Posterior cingulate gyrus (tissue), 11 donors: ENCODE measurements at places on chromosomes 5 and 9.

- DNase-seq = no peak
Measured at GRCh38 chr9:14538526-14538925, 154.7 kb downstream of the ZDHHC21 start.

GRCh38 chr5:120092649-120093048 lies 371.5 kb upstream of the PRR16 start:
- DNase-seq = no peak

GRCh38 chr5:171661143-171661542 lies 124.5 kb upstream of the SMIM23 start:
- no peak for DNase-seq

- DNase-seq = no peak
Measured at GRCh38 chr9:5364294-5365024, 24.8 kb upstream of the RLN1 start.

- no peak for DNase-seq
Measured at GRCh38 chr9:109143881-109144562, 23.0 kb downstream of the FRRS1L start.

DNA sequence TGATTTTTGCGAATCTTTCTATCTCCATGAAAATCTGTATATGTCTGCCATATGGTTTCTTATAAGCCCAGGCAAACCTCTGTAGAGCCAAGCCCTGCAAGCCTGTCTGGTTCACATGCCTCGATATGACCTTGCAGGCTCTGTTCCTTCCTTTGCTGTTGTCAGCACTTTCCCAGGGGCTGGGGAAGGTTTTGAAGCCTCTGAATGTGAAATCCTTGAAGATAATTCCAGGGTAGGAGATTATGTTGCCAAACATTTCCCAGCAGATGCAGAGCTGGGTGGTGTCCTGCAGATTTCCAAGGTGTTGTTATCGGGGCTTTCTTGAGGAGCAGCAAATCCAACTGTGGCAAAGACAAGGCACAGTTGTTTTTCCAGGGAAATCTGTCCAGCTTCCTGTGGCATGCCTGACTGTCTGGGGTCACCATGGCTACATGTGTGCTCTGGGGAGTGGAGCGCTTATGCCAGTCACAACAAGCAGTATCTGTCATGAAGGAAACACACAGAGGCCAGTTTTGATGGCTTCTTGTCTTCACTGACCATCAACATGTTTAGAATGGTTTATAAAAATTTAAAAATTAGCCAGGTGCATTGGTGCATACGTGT lies 60.7 kb upstream of the RPS23 start:
- DNase-seq = no peak

GRCh38 chr9:69028754-69029153 lies 6.8 kb upstream of the FXN start:
- no peak for DNase-seq

- DNase-seq = no peak
Measured at GRCh38 chr9:114207034-114207810, 51.9 kb downstream of the COL27A1 start.

- DNase-seq = no peak
Measured at GRCh38 chr5:125868036-125868435, 555.2 kb upstream of the GRAMD2B start.

GRCh38 chr9:30915451-30915850 lies 1469.0 kb upstream of the ACO1 start:
- no peak for DNase-seq

- DNase-seq = no peak
Measured at GRCh38 chr5:44536650-44537260, 147.5 kb upstream of the FGF10 start.
